ENCODE measurements at places on chromosomes 13 and 19.
A peak's percentile ranks its signal among the peaks of the same experiment; 100 is the strongest.

- DNase-seq: no peak
Measured at GRCh38 chr13:37944869-37945442, 75.4 kb upstream of the TRPC4 start.

GRCh38 chr13:27510082-27510481, 59.7 kb upstream of the MTIF3 start:
- DNase-seq: no peak

- no peak for DNase-seq
Measured at GRCh38 chr13:23949736-23950135, 52.4 kb upstream of the C1QTNF9B start.

DNA sequence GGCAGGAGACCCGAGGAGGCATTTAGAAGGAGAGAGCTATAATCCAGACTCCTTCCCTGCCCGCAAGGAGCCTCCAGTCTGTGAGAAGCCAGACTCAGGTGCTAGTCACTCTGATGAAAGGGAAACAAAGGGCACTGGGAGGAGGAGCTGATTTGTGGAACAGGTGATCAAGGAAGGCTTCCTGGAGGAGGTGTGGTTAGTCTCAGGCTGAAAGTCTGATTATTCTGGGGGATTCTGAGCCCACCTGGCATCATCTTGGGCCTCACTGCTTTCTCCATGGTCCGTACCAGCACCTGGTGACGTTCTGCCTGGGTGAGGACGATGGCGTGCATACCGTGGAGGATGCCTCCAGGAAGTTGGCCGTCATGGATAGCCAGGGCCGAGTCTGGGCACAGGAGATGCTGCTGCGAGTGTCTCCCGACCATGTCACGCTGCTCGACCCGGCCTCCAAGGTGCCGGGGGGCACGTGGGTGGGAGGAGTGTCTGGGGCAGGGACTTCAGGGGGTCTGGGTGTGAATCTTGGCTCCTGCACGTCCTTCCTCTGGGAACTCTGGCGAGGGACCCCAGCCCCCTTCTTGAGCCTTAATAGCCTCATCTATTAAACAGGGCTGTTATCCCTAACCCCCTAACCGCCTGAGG, 3.9 kb downstream of the EPS8L1 start:
- DNase-seq: no peak

- no peak for DNase-seq
Measured at GRCh38 chr19:51687791-51688670, 5.1 kb upstream of the SPACA6 start.

GRCh38 chr13:110135977-110136597, 170.9 kb downstream of the COL4A1 start:
- DNase-seq: no peak

DNA sequence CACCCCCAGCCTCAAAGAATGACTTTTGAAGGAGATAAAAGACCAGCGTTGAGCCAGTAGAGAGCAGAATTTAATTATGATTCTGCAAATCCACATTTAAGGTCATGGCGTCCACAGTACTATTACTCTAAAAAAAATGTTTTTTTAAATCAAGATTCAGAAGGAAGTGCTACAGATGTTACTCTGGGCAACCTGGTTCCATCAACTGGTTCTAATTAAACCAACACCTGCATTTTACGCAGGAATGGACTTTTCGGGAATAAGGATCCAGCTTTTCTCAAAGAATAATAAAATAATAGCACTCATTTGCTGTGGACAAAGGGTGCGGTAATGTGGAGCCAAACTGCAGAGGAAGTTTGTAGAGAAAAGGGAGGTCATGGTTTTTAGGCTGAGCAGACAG, 62.9 kb upstream of the IPO5 start:
- DNase-seq: no peak

DNA sequence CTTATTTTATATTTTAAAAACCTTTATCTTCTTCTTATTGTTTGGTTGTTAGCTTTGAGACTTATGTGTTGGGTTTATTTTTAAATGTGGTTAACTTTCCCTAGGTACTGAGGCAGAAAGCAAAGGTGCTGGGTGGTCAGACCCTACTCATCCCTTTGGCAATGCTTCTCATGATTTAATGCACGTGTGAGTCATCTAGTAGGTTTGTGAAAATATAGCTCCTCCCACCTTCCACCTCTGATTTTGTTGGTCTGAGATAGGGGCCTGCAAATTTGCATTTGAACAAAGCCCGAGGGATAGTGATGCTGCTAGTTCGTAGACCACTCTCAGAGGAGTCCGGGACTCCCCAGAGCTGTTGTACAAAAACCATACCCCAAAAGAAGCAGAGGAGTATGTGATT, 771.3 kb upstream of the ARGLU1 start:
- no peak for DNase-seq

GRCh38 chr19:8605514-8605913, 5.0 kb downstream of the ADAMTS10 start:
- no peak for DNase-seq

DNA sequence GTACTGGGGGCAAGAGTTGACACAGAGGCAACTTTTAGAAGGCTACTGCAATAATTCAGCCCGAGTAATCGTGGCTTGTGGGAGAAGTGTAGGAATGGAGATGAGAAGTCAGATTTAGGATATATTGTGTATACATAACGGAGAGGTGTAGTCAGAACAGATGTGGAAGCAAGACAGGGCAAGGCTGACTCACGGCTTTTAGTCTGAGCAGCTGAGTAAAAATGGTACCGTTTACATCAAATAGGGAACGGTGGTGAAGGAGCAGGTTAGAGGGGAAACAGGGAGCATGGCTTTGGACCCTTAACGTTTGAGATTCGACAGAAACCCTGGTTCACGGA, 796 bp upstream of the LSM14A start:
- no peak for DNase-seq

GRCh38 chr13:111152844-111153243, 37.7 kb downstream of the ARHGEF7 start:
- peak; percentile 64 for DNase-seq

- DNase-seq: no peak
Measured at GRCh38 chr19:5563008-5563431, 4.7 kb downstream of the TINCR start.

DNA sequence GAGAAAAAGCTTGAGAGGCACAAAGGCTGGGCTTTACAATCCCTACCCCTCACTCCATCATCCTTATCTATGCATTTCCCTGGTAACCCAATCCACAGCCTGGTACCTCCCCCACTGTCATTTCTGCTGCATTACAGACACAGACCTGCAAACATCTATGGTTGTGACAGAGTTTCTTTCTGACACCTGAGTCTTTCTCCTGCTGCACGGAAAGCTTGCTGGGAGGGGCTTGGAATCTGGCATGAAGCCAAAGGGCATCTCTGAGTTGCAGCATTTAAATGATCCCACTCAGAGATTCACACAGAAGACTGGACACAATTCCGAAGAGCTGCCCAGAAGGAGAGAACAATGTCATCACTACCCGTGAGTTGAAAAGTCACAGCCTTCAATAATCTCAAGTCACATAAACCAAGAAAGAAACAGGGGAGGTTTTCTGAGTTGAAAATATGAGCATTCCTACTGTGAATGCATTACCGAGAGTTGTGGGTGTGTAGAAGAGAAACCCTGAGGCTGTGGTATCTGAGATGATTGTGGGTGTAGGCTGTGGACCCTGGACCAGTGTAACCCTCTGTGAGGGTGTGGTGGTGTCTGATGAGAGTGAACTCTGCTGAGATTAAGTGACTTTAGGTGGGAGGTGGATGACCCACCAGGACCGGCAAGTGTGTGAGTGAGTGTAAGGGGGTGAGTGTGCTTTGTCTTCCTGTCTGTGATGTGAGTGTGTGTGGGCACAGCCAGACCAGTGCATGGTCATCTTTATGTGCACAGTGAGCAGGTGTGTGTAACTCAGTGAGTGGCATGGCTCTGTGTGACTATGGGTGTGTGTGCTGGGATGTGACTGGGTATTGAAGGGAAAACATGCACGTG, at the start of gene LGALS14:
Gene LGALS14 (plus strand): TSS at position 301 of the 864 bp plus-strand sequence. CDS start 48 bp downstream, at position 349.
- no peak for DNase-seq

DNA sequence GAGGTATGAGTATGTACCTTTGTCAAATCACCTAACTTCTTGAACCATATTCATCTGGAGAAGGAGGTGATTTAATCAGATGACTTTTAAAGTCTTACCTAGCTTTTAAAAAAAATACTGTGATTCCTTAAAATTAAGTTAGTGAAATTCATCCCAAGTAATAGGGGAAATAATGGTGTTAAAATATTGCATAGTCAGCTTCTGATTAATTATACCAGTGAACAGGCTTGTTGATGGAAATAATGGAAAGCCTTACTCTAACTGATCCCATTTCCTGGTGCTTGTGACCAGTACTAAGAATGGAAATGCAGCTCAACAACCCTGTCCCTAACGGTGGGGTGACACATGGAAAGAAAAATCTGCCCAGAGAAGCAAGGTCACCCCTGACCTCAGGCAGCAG, 130.7 kb downstream of the CDK8 start:
- no peak for DNase-seq

GRCh38 chr19:50266896-50267295, 62.3 kb downstream of the KCNC3 start:
- DNase-seq: no peak
